ENCODE measurements at places on chromosomes 6 and 20.

- no peak for ATAC-seq
Observed at GRCh38 chr20:44904377-44904776, 5.5 kb upstream of the PABPC1L start.

GRCh38 chr6:153001767-153002612 is 519 bp downstream of the MTRF1L start:
- ATAC-seq = peak; percentile 9

DNA sequence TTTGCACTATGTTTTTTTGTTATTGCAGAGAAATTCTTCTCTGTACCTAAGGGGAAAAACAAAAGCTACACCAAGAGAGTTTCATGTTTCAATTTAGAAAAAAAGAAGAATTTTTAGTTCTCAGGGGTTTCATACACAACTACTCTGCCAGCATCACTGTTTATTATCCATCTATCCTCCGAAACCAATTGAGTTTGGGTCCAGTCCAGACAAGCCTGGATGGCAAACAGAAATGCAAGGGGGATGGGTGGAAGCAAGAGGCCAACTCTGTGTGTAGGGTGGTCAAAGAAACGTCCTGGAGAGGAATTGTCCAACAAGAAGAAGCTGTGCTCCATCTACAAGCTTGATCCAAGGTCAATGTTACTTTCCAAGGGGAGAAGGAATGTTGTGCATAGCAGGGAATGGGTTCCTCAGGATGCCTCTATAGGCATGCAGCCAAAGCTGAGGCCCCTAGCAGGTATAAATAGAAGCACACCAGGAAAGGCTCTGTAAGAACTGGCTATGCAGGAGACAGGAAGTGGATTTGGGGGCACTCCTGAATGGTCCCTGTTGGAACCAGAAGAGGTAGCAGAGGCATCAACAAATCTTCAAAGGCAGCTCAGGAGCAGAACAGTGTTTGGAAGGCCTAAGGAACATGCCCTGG is 64.4 kb downstream of the FILIP1 start:
- no peak for ATAC-seq

GRCh38 chr20:44856856-44857448 is 28.6 kb upstream of the YWHAB start:
- no peak for ATAC-seq

DNA sequence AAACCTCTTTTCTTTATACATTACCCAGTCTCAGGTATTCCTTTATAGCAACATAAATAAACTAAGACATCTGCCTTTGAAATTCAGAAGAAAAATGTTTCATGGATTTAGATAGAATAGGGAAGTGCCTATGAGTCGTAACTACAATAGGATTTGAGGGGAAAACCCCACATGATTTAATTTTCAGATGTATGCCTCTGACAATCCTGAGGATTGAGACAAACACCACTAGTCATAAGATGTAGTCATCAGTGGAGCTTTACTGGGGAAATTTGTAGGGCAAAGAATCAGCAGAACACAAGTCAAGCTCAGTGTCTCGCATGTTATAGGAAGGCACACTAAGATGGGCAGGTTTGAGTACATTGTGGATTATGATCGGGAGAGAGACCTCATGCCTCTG is 566.4 kb downstream of the BMP2 start:
- ATAC-seq = no peak

DNA sequence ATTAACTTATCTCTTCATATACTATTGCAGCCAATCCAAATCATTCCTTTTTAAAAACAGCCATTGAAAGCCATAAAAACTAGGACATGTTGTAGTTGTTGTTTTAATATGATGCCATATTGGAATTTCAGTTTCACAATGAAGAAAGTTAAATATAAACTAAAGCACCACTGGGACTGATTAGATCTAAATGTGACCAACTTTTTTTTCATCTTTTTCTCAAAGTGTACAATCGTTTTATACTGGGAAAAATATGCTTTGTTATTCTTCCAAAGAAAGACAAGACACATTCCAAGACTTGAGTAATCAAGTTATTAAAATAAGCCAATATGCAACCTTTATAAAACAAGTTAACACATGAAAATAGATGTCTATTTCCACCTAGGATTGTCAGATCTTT is 68.5 kb downstream of the THEMIS start:
- ATAC-seq = no peak

DNA sequence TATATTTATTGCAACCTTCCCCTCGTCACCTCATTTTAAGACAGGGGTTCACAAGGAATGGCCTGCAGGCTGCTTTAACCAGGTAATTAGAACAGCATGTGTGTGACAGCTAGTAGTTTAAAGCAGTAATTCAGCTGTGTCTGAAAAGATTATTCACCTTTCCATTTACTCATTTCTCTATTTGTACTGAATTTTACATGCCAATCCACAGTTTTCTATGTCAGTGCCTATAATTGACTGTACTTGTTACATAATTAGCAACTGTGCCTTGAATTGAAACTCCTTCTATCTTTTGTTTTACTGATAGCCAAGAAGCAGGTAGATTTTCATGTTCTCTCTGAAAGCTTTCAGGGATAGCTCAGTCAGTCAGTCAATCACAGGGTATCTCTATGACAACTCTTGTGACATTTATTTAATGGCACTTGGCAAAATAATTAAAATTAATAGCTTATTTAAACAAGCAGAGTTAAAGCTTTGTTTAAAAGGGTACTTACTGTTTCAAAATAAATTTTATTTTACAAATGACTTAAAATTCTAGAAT is 214.0 kb downstream of the ZFAND3 start:
- peak; percentile 60 for ATAC-seq

DNA sequence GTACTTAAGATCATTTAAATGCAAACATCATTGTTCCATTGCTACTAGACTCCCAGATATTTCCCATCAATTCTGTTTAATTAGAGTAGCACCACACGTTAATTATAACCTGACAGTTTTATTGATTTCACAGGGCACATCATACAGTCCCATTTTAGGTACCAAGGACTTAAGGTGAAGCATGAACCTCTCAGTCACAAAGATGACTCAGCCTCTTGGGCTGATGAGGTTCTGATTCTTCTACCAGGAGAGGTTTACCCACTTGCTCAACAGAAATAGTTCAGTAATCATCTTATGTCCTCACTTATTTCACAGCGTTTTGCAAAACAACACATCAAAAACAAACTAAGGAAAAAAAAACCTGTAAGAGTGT is 98.5 kb downstream of the HIVEP2 start:
- peak; percentile 23 for ATAC-seq

DNA sequence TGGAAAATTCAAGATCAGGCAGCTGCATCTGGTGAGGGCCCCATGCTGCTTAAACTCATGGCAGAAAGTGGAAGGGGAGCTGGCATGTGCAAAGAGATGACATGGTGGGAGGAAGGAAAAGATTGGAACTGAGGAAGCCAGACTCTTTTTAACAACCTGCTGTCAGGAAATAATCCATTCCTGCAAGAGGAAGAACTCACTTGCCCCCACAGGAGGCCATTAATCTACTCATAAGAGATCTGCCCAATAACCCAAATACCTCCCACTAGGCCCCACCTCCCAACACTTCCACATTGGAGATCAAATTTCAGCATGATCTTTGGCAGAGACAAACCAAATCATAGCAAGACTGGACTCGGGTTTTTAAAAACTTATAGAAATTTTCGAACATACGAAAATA is 200.5 kb upstream of the KCNQ5 start:
- ATAC-seq = no peak

- no peak for ATAC-seq
Observed at GRCh38 chr6:142316791-142317368, 15.1 kb downstream of the ADGRG6 start.

GRCh38 chr20:62276439-62276838 is 26.4 kb upstream of the ADRM1 start:
- ATAC-seq = no peak

DNA sequence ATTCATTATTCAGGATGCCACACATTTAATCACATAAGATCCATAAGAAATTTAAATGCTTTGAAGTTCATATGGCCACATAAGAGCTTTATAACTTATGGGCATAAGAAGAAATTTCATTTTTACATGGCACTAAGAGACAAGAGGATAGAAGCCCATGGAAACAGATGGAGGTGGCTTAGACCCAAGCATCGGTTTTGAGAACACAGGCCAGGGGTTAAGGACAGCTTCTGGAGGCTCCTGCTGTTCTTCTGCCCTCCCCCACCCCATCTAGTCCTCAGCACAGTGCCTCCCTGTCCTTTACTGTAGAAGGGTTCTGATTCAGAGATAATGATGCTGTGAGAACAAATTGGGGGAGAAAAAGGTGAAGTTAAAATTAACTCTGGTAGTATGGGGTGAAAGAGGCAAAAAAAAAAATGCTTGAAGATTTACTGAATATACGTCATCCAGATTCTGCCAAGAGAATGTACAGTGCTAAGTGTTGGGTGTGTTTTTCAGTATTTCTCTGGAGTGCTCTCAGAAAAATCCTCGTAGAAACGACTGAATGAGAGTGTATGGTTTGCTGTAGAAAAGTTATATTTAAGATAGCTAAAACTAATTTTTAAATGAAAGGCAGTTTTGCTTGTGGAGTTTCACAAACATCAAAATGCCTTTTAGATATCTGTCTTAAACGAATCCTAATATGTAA is 539.7 kb downstream of the QKI start:
- ATAC-seq = no peak

DNA sequence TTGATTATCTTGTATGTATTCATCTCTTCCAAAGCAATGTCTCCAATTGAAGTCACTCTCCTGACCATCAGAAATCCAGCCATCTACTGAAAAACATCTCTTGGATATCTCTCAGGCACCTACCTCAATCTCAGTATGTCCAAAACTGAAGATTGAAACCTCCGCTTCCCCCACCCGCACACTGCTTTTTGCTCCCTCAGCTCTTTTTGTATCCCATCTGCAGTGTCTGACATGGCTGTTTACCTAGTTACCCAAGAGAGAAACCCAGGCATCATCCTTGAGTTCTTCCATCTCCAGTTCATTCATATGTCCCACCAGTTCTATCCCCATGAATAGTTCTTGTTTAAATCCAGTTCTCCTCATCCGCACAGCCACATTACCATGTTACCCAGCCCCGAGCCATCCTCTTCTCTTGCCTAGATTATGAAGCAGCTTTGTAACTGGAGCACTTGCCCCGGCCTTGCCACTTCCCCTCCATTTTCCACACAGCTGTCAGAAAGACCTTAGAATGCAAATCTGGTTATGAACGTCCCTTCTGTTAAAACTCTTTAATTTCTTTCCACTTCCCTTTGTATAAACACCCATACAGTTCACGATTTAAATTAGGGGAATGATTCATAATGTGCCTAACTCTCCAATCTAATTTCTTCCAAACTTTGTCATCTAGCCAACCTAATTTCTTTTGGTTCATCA is 40.5 kb upstream of the GCLC start:
- no peak for ATAC-seq

DNA sequence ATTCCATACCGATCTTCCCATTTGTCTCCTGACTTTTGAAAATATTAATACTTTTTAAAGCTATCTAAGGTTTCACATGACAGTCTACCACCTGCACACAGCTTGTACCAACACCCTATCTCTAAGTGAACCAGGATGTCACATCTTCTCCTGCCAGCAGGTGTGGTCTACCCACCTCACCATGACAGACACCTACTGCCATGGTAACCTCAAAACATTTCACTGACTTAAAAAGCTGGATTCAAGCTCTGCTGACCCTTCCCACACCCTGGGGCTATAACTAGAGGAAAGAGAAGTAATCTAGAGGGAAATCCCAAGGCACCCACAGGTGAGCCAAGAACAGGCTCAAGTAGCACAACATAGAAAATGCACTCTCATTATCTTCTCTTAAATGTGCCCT is 1.2 kb downstream of the SLC17A3 start:
- no peak for ATAC-seq

GRCh38 chr20:59221049-59221706 is 57.6 kb downstream of the ZNF831 start:
- no peak for ATAC-seq

- ATAC-seq = no peak
Observed at GRCh38 chr20:31607640-31608250, 2.7 kb downstream of the ID1 start.

DNA sequence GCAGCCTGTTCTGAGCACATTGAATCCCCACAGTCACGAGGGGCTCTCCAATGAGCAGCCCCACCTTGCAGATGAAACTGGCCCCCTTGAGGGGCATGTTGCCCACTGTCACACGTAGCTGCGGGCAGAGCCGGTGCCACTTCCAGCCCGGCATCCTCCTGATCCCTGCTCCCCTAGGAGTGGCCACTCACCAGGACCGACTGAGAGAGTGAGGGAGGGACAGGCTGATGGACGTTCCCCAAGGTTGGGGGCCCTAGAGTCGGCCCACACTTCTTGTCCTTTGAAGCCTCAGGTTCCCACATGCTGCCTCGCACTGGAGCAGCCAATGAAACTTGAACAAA is 10.5 kb downstream of the ENTPD6 start:
- no peak for ATAC-seq

DNA sequence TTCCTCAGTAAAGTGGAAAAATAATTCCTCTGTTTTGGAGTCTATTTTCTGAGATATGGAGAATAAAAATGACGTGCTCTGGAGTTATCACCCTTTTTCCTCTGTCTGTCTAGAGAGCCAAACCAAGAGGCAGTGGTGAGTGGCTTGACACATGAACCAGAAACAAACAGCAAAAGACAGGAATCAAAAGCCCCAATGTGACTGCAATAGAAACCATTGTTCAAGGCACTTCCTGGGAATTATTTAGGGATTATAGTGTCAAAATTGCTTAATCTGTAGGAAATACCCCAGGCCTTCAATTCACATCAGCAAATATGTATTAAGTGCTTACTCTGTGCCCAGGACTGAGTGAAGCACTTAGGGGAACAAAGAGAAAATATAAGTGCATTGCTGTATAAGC is 560.4 kb upstream of the JAG1 start:
- no peak for ATAC-seq

GRCh38 chr6:34912715-34913464 is 23.8 kb downstream of the ANKS1A start:
- peak; percentile 90 for ATAC-seq

DNA sequence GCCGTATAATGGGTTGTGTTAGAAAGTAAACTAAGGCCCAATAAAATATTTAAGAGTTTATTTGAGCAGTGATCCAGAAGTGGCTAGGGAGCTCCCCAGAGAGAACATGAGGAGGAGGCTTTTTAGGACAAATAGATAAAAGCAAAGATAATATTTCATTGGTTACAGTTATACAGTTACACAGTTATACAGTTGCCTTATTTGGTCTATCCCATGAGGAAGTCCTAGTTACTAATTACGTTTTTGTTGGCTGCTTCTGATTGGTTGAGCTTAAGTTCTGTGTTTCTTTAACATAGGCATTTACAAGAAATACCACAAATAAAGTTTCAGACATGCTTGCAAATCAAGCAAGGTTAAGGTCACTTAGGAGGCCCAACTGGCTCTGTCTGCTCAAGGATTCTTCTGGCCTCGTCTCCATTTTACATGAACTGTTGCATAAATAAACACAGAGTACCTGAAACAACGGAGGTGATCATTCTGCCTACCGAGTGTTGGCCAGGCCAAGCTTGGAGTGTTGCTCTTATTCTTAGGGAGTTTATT is 7.0 kb downstream of the UBD start:
- ATAC-seq = peak; percentile 75

GRCh38 chr6:4466769-4467480 is 309.3 kb upstream of the CDYL start:
- no peak for ATAC-seq

Measured in activated CD4-positive, CD25-positive, alpha-beta regulatory T cell treated with anti-CD3 and anti-CD28 coated beads, Interleukin-2, amount 50 U/mL, for 24 hours (primary cell).